Smooth muscle cell of the pulmonary artery (primary cell): ENCODE measurements at places on chromosomes 3 and 15. TPM values are rescaled to one million over a fixed set of nuclear protein-coding genes. Genes with fewer than 3 reads are reported as not detected.

IL17RB gene
- total RNA-seq: under 0.01 TPM in 1 of 2 replicates, not detected in the other

HES1 gene
- 2.8 and 7.9 TPM in 2 replicates for total RNA-seq

TMC3 gene
- 0.13 and 0.20 TPM in 2 replicates for total RNA-seq

TM4SF1 gene
- total RNA-seq: 314 and 726 TPM in 2 replicates

ZDHHC19 gene
- total RNA-seq: not detected in 2 replicates

GOLGA6L7 gene
- not detected in 2 replicates for total RNA-seq

WNT7A gene
- not detected in 2 replicates for total RNA-seq

ZNF662 gene
- 0.59 and 2.3 TPM in 2 replicates for total RNA-seq

POLR2M gene
- total RNA-seq: 308 and 399 TPM in 2 replicates

TUSC7 gene
- total RNA-seq: not detected in 2 replicates

RARRES1 gene
- 8.0 and 10.9 TPM in 2 replicates for total RNA-seq

OR5AC2 gene
- total RNA-seq: not detected in 2 replicates

CCDC54 gene
- total RNA-seq: not detected in 2 replicates

ZBTB47 gene
- 50.5 and 59.8 TPM in 2 replicates for total RNA-seq

RAD54L2 gene
- total RNA-seq: 15.4 and 15.9 TPM in 2 replicates

EPHA3 gene
- 0.99 and 6.7 TPM in 2 replicates for total RNA-seq

CLDN11 gene
- total RNA-seq: 50.9 and 183 TPM in 2 replicates

ABI3BP gene
- 148 and 149 TPM in 2 replicates for total RNA-seq

MOBP gene
- not detected in 2 replicates for total RNA-seq

KNG1 gene
- not detected in 2 replicates for total RNA-seq

CLSTN2 gene
- total RNA-seq: 0.33 and 1.6 TPM in 2 replicates

ARGFX gene
- total RNA-seq: not detected in 2 replicates

TLNRD1 gene
- total RNA-seq: 4.8 and 5.3 TPM in 2 replicates

SI gene
- not detected in 2 replicates for total RNA-seq
